ENCODE measurements at places on chromosomes 16 and 17.

DNA sequence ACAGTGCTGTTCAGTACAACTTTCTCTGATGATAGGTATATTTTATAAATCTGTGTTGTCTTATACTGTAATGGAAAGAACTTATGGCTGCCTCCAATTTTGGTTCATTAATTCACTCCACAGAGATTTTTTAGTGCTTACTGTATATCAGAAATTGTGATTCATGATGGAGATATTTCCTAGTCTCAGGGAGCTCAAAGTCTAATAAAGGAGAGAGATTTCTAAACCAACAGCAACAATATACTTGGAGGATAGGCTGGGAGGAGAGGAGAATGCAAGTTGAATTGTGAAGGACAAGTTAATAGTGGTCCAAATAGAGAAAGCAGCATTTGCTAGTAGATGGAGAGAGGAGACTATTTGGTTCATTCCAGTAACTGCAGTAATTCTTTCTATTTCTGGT, 63.5 kb downstream of the TANC2 start:
- DNase-seq: no peak

GRCh38 chr16:69520800-69521602, 44.8 kb upstream of the NFAT5 start:
- DNase-seq: peak; percentile 57

DNA sequence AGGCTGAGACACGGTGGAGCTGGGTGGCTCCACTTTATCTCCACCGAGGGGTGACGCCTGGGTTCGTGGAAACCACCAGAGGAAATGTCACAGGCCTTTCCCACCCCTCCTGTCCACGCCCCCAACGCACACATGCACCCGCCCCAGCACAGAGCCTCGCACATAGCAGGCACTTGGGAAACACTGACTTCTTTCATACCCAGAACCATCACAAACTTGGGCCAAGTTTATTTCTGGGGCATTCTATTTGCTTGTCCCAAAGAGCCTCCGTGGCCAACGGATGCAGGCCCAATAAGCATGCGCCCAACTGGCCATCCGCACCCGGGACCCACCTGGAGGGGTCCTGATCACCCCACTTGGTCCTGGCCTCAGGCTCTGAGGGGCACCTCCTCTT, 3.3 kb downstream of the BCAR1 start:
- DNase-seq: no peak

DNA sequence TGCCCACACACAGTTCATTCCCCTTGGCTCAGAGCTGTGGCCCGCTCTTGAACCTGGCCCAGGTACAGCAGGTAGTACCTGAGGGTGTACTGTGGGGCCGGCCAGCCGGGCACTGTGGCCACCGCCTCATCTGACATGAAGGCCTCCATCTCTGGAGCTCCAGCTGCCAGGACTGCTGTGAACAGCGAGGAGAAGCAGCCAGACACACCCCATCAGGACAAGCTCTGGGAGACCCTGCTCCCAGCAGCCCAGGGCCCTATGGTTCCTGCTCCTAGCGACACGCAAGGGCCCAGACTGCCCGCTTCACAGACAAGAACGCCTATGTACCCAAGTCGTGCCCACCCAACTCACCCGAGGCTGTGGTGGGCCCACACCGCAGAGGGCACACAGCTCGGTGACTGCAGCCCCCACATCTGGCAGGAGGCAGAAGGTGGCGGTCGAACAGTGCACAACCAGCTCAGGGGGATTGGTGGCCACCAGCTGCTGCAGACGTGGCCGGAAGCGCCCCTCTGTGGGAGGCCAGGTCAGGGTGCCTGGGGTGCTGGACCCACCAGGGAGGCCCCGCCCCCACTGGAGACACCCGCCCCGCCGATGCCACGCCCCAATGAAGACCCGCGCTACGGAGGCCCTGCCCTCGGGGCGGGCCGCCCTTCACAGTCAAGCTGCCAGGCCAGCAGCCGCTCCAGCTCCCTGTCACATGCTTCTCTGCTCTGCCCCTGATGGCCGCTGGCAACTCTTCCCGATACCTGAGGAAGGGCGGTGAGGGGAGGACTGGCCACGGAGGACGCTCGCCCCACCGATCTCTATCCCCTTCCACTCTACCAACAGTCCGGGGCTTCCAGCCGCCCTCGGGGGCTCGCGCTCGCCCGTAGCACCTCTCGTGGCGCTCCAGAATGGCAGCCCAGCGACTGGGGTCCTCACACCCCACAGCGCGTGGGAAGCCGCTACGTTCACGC, 1.1 kb upstream of the STUB1 start:
- DNase-seq: peak; percentile 69

DNA sequence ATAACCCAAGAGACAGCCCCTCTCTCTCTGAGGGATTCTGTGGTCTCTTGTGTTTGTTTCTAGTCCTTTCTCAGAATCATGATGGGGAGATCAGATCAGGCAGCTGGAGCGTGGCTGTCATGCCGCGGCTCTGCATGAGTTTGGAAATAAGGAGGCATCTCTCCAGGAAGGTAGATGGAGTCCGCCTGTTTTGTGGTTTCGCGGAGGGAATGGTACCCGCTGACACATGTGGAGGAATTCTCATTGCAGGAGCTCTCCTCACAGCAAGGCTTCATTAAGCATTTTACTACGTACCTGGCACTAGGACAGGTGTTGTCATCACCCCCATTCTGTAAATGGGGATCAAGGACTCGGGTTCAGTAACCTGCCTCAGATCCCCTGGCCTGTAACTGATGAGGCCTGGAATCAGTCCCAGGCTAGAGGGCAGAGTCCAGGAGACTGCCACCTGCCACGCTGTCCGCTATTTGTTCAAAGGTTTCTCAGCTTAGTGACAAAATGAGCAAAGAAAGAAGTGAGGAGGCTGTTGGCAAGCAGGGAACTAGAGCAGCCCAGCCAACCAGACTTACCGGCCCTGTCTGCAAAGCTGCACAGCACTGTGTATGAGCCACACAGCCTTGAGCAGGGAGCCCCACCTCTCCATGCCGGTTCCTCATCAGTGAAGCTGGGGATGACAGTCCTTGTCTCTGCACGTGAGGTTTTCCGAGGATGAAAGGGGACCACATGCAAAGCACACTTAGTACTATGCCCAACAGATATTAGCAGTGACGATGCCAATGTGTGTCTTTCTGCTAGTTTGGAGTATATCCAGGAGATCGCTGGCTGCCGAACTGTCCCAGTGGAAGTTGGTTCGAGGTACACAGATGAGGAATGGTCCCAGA, 11.0 kb downstream of the KDM8 start:
- no peak for DNase-seq

- no peak for DNase-seq
These were observed 15.7 kb upstream of the DHX8 start for GRCh38 chr17:43467981-43468581.

Measured in activated naive CD8-positive, alpha-beta T cell treated with anti-CD3 and anti-CD28 coated beads, Interleukin-2, amount 50 U/mL, for 24 hours (primary cell).